ENCODE measurements at places on chromosomes 12 and 14. TPM values are rescaled to one million over a fixed set of nuclear protein-coding genes. Genes with fewer than 3 reads are reported as not detected.

TPPP2 gene
- total RNA-seq: not detected

KRT4 gene
- total RNA-seq: 66.6 TPM

CD27 gene
- total RNA-seq: not detected

ABHD12B gene
- not detected for total RNA-seq

Data from bronchial epithelial cell (primary cell).